T-helper 2 cell treated with Interferon-gamma antibody and Interleukin-4, amounts not matched to agents 100 ng/mL and 5 ng/mL, for 36 hours (primary cell): ENCODE measurements at places on chromosomes 5 and 9. TPM values are rescaled to one million over a fixed set of nuclear protein-coding genes. Genes with fewer than 3 reads are reported as not detected.

The PCDHA10 gene
- total RNA-seq = not detected in 2 replicates

The MAMDC2 gene
- total RNA-seq = not detected in 2 replicates

The RMRP gene
- total RNA-seq = 5,282 and 6,266 TPM in 2 replicates

The TLX3 gene
- total RNA-seq = not detected in 2 replicates

The SLC34A1 gene
- 0.07 and 0.11 TPM in 2 replicates for total RNA-seq

The CDH9 gene
- total RNA-seq = not detected in 2 replicates

The RBM18 gene
- total RNA-seq = 24.0 and 24.5 TPM in 2 replicates

The SEMA4D gene
- 458 TPM in 2 replicates for total RNA-seq

The IFNK gene
- total RNA-seq = not detected in 2 replicates

The DMRTA1 gene
- not detected in 2 replicates for total RNA-seq

The PITX1 gene
- total RNA-seq = 0.41 TPM in 1 of 2 replicates, not detected in the other

The ZNF483 gene
- 4.0 and 5.0 TPM in 2 replicates for total RNA-seq

The SPINK4 gene
- not detected in 2 replicates for total RNA-seq

The PCDHGA9 gene
- 0.25 and 0.34 TPM in 2 replicates for total RNA-seq

The LMX1B gene
- not detected in 2 replicates for total RNA-seq

The RXFP3 gene
- total RNA-seq = not detected in 2 replicates

The PDE8B gene
- total RNA-seq = 0.20 and 0.43 TPM in 2 replicates

The CENPH gene
- 30.6 and 34.4 TPM in 2 replicates for total RNA-seq

The RNF180 gene
- not detected in 2 replicates for total RNA-seq

The PAEP gene
- total RNA-seq = not detected in 2 replicates

The MYOT gene
- total RNA-seq = not detected in 2 replicates

The MARCOL gene
- total RNA-seq = not detected in 2 replicates

The INSL4 gene
- not detected in 2 replicates for total RNA-seq

The MLANA gene
- total RNA-seq = not detected in 2 replicates

The IGFBPL1 gene
- total RNA-seq = 0.20 TPM in 1 of 2 replicates, not detected in the other

The PDZD2 gene
- total RNA-seq = not detected in 2 replicates

The RNF183 gene
- total RNA-seq = 0.45 TPM in 1 of 2 replicates, not detected in the other

The AIF1L gene
- 0.25 and 0.32 TPM in 2 replicates for total RNA-seq

The PCDHB7 gene
- total RNA-seq = not detected in 2 replicates

The NRG2 gene
- total RNA-seq = not detected in 2 replicates
